Body of pancreas (tissue), 4 donors: ENCODE measurements at places on chromosomes 5 and 9. TPM values are rescaled to one million over a fixed set of nuclear protein-coding genes. Genes with fewer than 3 reads are reported as not detected.

DNA sequence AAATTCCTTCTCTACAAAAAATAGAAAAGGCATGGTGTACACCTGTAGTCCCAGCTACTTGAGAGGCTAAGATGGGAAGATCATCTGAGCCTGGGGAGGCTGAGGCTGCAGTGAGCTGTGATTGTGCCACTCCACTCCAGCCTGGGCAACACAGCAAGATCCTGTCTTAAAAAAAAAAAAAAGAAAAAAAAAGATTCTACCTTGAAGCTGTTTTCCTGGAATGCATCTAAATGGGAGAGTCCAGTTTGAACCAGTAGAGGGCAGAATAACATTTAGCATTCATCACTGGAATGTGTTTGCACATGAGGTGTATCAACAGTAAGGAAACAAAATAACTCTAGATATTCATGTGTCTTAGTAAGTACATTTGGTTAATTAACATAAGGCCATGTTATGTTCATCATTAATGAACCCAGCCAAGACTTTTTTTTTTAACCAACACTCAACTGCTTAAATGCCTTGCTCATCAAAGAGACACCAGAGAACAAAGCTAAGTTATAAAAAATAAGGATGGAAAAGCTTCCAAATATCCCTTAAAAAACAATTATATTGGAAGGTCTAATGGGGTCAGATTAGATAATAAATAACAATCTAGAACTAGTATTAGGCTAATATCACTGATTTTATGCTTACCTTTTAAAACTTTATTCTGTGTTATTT lies 16.1 kb downstream of the IFNE start:
- no peaks in the 10 kb centered on the region for H3K36me3 ChIP-seq
- no peak overlapping the region for H3K4me3 ChIP-seq
- no peaks in the 10 kb centered on the region for H3K27me3 ChIP-seq
- no peak overlapping the region for H3K27ac ChIP-seq
- H3K4me1 ChIP-seq = no peaks in the 10 kb centered on the region

The PRR16 gene
- 0.78 TPM for total RNA-seq

The DNM1 gene
- total RNA-seq = 29.0 TPM

GRCh38 chr9:89441986-89442385 lies 55.9 kb downstream of the SEMA4D start:
- DNase-seq = no peak
- H3K4me3 ChIP-seq = no peak overlapping the region
- H3K27ac ChIP-seq = no peak overlapping the region
- no peaks in the 10 kb centered on the region for H3K36me3 ChIP-seq
- H3K4me1 ChIP-seq = no peaks in the 10 kb centered on the region
- H3K27me3 ChIP-seq = no peaks in the 10 kb centered on the region

DNA sequence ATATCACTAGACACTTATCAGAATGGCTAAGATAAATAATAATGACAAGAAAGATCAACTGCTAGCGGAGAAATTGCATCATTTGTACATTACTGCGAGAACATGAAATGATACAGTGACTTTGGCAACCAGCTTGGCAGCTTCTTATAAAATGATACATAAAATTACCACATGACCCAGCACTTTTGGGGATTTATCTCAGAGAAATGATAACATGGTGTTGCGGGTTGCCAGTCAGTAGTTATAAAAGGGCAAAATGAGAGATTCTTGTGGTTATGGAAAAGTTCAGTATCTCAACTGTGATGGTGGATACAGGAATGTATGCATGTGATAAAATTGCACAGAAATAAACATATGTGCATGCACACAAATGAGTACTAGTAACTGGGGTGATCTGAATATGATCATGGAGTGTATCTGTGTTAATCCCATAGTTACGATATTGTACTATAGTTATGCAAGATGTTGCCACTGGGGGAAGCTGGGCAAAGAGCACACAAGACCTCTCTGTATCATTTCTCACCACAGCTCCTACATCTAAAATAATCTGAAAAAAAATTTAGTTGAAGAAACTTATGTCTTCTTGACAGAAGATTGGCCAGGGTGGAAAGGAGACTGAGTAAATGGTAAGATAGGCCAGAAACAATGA lies 128.9 kb downstream of the NXNL2 start:
- no peak for DNase-seq
- H3K4me3 ChIP-seq = no peak overlapping the region
- H3K27ac ChIP-seq = no peak overlapping the region
- no peaks in the 10 kb centered on the region for H3K27me3 ChIP-seq
- H3K4me1 ChIP-seq = no peaks in the 10 kb centered on the region

The COL27A1 gene
- total RNA-seq = 58.0 TPM

- no peak for DNase-seq
- H3K27ac ChIP-seq = no peak overlapping the region
- H3K27me3 ChIP-seq = no peaks in the 10 kb centered on the region
These were observed 33.6 kb upstream of the MEGF10 start for GRCh38 chr5:127256886-127257597.

DNA sequence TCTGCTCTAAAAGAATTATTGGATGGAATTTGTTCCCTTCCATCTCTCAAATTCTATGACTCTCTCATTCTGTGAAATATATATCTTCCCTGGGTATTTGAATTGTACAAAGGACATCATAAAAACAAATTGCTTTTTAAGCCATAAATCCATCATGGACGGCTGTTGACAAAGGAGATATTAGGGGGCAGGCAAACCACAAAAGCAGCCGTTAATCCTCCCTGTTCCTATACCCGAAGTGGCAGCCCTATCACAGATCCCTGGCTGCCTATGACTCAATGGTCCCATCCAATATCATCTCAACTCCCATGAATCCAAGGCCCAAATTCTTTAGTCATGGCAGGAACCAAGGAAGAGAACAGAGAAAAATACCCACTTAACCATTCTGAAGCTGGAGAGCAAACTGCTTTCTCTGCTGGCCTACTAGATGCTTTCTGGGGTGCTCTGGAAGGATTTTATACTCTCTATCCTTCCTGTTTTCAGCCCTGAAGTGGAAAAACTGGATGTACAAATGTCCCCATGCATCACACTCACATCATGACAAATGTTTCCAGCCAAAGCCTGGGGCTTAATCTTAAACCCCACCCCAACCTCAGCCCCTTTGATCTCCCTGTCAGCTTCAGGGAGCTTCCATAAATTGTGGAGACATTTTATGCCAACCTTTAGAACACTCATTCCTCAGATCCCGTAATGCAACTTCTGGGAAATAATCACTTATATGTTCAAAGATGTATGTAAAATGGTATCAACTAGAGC lies 59.5 kb downstream of the FAM114A2 start:
- H3K27ac ChIP-seq = no peak overlapping the region
- H3K4me3 ChIP-seq = no peak overlapping the region
- DNase-seq = no peak

The PTAR1 gene
- total RNA-seq = 41.9 TPM

The CCDC192 gene
- not detected for total RNA-seq
